ENCODE measurements at places on chromosomes 6 and 20.

- DNase-seq, result no peak
Measured at GRCh38 chr6:159582736-159583135, 110.3 kb downstream of the SOD2 start.

GRCh38 chr20:60202046-60202445 lies 243.8 kb downstream of the CDH26 start:
- no peak for DNase-seq

DNA sequence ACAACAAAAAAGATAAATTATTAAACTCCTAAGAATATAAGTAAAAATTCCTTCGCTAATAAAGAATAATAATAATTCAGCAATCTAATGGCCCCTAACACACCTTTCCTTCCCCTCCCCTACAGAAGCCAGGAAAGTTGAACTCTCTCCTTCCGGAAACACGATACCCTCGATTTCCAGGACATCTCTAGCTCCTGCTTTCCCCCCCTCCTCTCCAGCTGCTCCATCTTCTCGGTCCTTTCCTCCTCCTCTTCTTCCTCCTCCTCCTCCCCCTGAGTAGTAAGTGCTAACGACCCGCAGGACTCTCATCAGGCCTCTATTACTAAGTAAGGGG lies 603 bp downstream of the TASP1 start:
- no peak for DNase-seq

DNA sequence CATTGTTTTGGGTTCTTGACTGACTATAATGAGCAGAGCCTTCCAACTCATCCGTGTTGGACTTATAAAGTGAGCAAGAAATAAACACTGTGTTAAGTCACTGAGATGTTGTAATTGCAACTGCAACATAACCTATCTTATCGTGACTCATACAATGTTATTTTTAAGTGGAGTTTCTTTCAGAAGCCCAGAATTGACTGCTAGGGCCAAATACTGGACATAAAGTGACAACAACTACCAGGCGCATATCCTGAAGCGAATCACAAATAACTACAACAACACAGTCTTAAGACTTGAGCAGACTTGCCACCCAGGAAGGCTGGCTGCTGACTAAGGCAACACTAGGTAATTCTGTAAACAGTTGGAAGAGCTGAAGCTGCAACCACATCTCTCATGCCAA lies 326.6 kb downstream of the COL12A1 start:
- no peak for DNase-seq

GRCh38 chr6:93343476-93343875 lies 75.9 kb downstream of the EPHA7 start:
- DNase-seq, result no peak

DNA sequence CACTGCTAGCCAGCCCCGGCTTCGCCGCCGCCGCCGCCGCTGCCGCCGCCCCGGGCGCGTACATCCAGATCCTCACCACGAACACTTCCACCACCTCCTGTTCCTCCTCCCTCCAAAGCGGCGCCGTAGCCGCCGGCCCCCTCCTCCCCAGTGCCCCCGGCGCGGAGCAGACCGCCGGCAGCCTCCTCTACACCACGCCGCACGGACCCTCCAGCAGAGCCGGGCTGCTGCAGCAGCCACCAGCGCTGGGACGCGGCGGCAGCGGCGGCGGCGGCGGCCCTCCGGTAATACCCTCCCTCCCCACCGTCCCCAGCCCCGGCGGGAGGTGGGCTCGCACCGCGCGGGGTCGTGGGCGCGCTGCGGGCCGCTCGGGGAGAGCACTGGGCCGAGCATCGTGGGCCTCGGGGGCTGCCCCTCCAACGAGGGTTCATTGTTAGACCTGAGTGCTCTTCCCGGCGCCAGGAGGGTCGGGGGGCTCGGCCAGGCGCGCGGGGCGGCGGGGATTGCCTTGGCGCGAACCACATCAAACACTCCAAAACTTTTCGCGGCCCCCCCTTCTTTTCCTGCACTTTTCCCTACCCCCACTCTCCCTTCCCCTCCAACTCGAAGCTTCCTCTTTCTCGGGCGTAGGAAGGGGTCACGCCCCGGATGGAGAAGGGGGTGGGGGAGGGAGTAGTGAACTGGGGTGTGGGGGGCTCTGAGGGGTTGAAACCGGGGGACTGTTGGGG lies 827 bp downstream of the E2F3 start:
- peak; percentile 77 for DNase-seq

GRCh38 chr20:24634855-24635254 lies 165.4 kb downstream of the SYNDIG1 start:
- DNase-seq, result no peak

- no peak for DNase-seq
Measured at GRCh38 chr6:113050010-113050858, 703.1 kb downstream of the RFPL4B start.

DNA sequence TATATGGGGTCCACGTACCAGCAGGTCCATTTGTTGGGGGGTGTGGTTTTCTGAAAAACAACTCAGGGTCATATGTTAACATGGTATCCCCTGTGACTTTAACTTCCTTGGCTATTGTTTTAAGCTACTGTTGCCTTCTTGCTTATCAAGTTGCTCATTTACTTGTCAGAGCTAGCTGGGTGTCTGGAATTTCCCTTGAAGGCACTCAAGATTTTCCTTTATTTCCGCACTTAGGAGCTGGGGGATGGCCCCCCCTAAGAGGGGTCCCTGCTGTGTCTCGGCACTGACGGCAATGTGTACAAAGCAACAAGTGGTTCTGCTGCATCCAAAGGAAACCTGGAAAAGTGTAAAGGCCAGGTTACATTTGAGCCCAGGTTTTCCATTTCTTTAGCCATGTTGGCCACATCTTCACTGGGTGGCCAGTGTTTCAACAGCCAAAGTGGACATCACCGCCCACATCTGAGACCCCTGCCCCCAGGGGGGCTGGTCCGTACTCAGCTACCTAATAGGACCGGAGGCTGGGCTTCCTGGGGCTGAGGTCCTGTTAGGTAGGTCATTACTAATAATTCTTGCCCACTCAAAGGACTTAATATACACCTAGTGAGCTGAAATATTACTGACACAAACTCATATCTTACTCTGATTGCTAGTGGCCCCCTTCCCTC lies 24.8 kb upstream of the SYNDIG1 start:
- no peak for DNase-seq

DNA sequence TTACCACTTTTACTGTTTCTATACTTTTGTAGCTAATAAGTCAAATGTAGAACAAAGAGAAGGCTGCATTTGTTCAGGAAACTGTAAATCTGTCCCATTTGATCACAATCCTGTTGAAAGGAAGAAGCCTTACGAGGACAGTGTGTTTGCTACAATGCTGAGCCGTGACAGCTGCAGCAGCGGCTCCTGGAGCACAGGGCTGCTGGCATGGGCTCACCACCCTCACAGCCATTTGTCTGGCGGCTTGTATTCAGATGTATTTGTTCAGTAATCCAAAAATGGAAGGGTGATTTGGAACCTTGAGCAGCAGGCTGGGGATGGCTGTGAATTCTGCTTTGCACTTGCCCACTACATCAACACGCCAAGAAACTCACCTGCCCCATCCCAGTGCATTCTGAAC lies 5.7 kb downstream of the TUBB2A start:
- DNase-seq, result no peak

- DNase-seq, result no peak
Measured at GRCh38 chr6:9783567-9783966, 631.3 kb downstream of the TFAP2A start.

- DNase-seq, result no peak
Measured at GRCh38 chr20:51554538-51555165, 12.1 kb upstream of the NFATC2 start.

DNA sequence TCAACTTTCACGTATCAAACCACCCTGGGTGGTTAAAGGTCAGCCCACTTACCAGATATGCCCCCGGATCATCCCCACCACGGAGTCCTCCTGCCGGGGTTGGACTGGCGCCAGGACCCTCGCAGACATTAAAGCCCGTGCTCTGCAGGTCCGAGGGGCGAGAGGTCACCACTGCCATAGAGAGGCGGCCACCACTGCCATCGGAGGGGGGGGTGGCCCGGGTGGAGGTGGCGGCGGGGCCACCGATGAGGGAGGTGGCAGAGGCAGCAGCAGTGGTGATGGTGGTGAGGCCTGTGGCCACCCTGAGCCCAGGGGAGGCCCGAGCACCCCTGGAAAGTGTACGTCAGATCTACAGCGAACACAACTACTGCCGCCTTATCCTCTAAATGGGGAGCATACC lies 76.3 kb downstream of the ASXL1 start:
- no peak for DNase-seq

DNA sequence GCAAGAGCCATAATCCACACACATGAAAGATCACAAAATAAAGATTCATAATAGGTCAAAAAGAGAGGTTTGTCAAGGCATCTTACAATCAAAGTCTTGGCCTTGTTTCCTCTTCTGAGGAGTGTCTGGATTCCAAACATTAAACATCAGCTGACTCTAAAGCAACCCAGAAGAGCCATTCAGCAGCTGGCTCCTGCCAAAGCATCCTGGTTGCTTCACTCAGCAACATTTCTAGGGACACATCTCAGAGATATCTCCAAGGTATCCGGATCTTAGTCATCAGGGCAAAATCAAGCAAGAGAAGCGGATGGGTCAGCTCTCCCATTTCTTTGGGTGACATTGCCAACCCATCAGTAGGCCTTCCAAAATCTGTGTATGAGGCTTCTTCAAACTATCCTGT lies 139.6 kb downstream of the KIF6 start:
- DNase-seq, result no peak

All from ecto neural progenitor cell (in vitro differentiated cells).